ENCODE measurements at places on chromosomes 6 and 20. TPM values are rescaled to one million over a fixed set of nuclear protein-coding genes. Genes with fewer than 3 reads are reported as not detected.
A peak's percentile ranks its signal among the peaks of the same experiment; 100 is the strongest.

DNA sequence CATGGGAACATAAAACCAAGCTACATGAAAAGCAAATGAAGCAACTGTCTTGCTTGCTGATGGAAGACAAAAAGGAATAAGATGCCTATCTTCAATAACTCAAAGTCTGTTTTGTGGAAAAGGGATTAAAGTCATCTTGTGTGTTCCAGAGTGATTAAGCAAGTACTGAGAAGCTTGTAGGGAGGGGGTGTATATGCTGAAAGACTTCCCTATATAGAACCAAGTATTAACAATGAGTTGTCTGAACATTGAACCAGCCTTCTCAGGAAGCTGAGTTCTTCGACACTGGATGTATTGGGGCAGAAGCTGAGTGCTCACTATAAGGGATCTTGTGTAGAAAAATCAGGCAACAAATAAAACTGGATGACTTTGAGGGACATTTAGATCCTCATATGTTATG, 451.8 kb downstream of the CD83 start:
- no peak for DNase-seq
- no peaks in the 10 kb centered on the region for H3K36me3 ChIP-seq
- H3K4me3 ChIP-seq = no peak overlapping the region

GRCh38 chr20:52482044-52482443, 290.5 kb upstream of the ZFP64 start:
- DNase-seq = no peak
- H3K4me3 ChIP-seq = no peak overlapping the region
- no peak overlapping the region for H3K27ac ChIP-seq
- no peaks in the 10 kb centered on the region for H3K27me3 ChIP-seq
- no peaks in the 10 kb centered on the region for H3K4me1 ChIP-seq

- no peak for DNase-seq
- peaks cover 7% of the 10 kb centered on the region for H3K27me3 ChIP-seq
- H3K36me3 ChIP-seq = no peaks in the 10 kb centered on the region
- no peak overlapping the region for H3K4me3 ChIP-seq
- H3K27ac ChIP-seq = no peak overlapping the region
These were observed 413.9 kb upstream of the JARID2 start for GRCh38 chr6:14831937-14832336.

GRCh38 chr20:43749734-43750294, 23.0 kb upstream of the GTSF1L start:
- peak overlapping the region; percentile 68 for H3K27ac ChIP-seq
- H3K27me3 ChIP-seq = no peaks in the 10 kb centered on the region
- peaks cover 3% of the 10 kb centered on the region for H3K36me3 ChIP-seq
- peaks cover 46% of the 10 kb centered on the region for H3K4me1 ChIP-seq
- DNase-seq = peak; percentile 83

GRCh38 chr6:83151114-83151513, 42.0 kb downstream of the PGM3 start:
- H3K27me3 ChIP-seq = no peaks in the 10 kb centered on the region
- H3K4me3 ChIP-seq = no peak overlapping the region
- H3K36me3 ChIP-seq = peaks cover 12% of the 10 kb centered on the region
- no peak overlapping the region for H3K27ac ChIP-seq
- H3K4me1 ChIP-seq = no peaks in the 10 kb centered on the region
- DNase-seq = no peak

GRCh38 chr6:97322811-97323210, 39.8 kb upstream of the MMS22L start:
- peaks cover 4% of the 10 kb centered on the region for H3K27me3 ChIP-seq
- DNase-seq = no peak
- no peaks in the 10 kb centered on the region for H3K4me1 ChIP-seq
- H3K27ac ChIP-seq = no peak overlapping the region

- DNase-seq = no peak
- H3K36me3 ChIP-seq = no peaks in the 10 kb centered on the region
- no peaks in the 10 kb centered on the region for H3K4me1 ChIP-seq
- no peak overlapping the region for H3K4me3 ChIP-seq
- H3K27ac ChIP-seq = no peak overlapping the region
- H3K27me3 ChIP-seq = peaks cover 3% of the 10 kb centered on the region
These were observed 4.1 kb downstream of the CNBD2 start for GRCh38 chr20:35972462-35972861.

GRCh38 chr6:29519291-29520010, 31.7 kb upstream of the MAS1L start:
- H3K4me1 ChIP-seq = peaks cover 9% of the 10 kb centered on the region
- no peak overlapping the region for H3K27ac ChIP-seq
- no peaks in the 10 kb centered on the region for H3K36me3 ChIP-seq
- DNase-seq = no peak

- peaks cover 28% of the 10 kb centered on the region for H3K4me1 ChIP-seq
- H3K4me3 ChIP-seq = peak overlapping the region; percentile 95
- H3K36me3 ChIP-seq = peaks cover 19% of the 10 kb centered on the region
- no peak for DNase-seq
These were observed 1.3 kb downstream of the SEC63 start for GRCh38 chr6:107956586-107957307.

The BPI gene
- total RNA-seq = not detected
